T-helper 17 cell (primary cell): ENCODE measurements at places on chromosomes 7 and 10.
A peak's percentile ranks its signal among the peaks of the same experiment; 100 is the strongest.

DNA sequence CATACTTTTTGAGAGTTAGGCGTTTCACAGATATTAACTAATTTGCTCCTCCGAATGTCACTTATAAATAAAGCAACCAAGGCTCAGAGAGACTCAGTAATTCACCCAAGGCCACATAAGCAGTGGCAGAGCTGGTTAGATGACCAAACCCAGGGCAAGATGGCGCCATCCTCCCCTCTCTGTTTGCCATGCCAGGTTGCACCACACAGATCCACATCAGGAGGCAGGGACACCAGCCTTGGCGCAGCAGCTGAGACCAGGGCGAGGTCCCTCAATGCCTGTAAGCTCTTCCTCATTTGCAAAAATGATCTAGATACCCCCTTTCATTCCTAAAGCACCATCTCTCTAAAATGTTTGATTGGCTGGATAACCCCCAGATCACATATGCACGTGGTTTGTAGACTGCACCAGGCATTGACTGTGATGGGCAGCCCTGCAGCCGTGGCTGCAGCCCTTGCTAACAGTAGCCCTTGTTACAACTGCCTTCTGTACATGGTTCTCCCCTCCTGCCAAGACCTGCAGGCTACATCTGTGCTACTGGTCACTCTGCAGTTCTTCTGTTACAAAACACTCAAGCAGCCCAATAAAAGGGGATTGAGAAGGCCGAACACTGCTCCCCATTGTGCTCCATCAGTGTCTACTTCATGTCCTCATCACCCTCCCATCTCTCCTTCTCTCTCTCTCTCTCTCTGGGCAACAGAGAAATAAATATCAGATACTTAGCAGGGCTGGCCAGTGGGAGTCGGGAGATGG, 298.6 kb downstream of the PRPF18 start:
- no peak for DNase-seq

DNA sequence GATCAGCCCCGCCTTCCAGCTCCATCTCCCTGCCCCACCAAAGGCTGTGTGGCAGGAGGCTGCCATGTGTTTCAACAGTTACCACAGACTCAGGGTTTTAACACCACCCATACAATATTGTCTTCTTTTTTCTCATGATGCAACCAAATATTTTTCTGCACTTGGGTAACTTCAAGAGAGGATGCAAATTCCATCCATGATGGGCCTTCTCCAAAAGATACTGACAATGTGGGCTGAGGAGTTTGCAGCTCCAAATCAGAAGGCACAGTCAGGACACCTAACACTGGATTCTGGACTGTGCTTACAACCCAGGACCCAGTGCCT, 347.9 kb downstream of the GRID1 start:
- DNase-seq: no peak

- DNase-seq: peak; percentile 38
Observed at GRCh38 chr7:17298840-17299482, 509 bp downstream of the AHR start.

- no peak for DNase-seq
Observed at GRCh38 chr7:2261611-2262010, 19.6 kb downstream of the NUDT1 start.

- DNase-seq: no peak
Observed at GRCh38 chr10:85067955-85068354, 739.6 kb downstream of the CCSER2 start.

DNA sequence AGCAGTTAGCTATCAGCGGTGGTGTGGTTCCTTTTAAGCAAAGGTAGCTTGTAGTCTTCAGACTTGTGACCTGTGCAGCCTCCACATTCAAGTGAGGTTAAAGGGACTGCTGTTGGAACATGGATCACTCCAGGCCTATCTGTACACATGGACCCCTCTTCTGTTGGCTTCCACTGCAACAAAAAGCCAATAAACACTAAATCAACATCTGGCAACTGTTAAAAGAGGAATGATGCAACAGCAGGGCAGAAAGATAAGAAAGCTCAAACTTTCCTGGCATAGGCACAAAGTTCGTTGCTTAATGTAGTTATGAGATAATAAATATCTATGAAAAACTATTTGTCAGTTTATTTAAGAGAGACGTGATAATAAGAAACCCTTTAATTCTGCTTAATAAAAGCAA, 4.0 kb upstream of the MINPP1 start:
- no peak for DNase-seq

DNA sequence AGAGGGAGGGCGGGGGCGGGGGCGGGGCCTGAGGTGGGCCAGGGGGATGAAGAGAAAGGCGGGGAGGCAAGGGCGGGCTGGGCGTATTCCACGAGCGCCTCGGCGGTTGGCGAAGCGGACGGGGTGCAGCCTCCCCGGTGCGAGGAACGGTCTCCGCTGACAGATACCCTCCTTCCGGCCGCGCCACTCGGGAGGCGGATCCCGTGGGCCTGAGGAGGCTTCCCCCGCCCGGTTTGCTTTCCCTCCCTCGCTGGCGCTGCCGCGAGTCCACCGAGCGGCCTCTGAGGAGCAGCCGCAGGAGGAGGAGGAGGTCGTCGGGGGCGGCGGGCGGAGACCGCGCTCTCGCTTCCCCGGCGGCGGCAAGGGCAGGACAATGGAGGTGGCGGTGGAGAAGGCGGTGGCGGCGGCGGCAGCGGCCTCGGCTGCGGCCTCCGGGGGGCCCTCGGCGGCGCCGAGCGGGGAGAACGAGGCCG, at the start of gene TRIM24:
TRIM24 (plus strand) TSS at position 84 of the 473 bp plus-strand sequence; CDS start at position 374, 290 bp downstream.
- peak; percentile 97 for DNase-seq
